ENCODE measurements at places on chromosomes 11 and 22. TPM values are rescaled to one million over a fixed set of nuclear protein-coding genes. Genes with fewer than 3 reads are reported as not detected.
A peak's percentile ranks its signal among the peaks of the same experiment; 100 is the strongest.

The IGSF9B gene
- 5.4 TPM for total RNA-seq

The OSBP gene
- 22.7 TPM for total RNA-seq

The APOBEC3F gene
- total RNA-seq = 0.45 TPM

The F2 gene
- 0.06 TPM for total RNA-seq

The H19 gene
- not detected for total RNA-seq

The ARHGEF12 gene
- total RNA-seq = 24.9 TPM

- no peak for DNase-seq
These were observed 87.2 kb upstream of the NAV2 start for GRCh38 chr11:19625438-19625837.

- DNase-seq = no peak
These were observed 23.3 kb upstream of the LRRC32 start for GRCh38 chr11:76693806-76694205.

GRCh38 chr22:36584666-36585065 lies 55.7 kb upstream of the EIF3D start:
- DNase-seq = no peak

DNA sequence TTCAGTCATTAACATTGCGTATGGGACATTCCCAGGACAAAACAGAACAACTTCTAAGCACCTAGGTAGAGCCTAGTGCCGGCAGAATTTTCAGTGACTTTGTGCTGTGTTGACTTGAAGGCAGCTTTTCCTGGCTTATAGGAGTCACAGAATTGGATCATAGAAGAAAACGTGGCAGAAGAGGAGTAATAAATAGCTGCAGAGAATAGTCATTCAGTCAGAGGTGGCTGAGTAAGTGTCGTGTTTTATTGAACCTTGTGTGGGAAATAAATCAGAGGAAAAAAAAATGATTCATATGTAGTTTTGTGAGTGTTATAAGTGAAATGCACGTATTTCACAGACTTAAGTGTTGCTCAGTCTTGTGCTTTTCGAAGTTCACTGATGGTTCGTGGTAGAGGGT lies 2.1 kb downstream of the BARX2 start:
- no peak for DNase-seq

GRCh38 chr11:120184371-120184945 lies 26.4 kb upstream of the OAF start:
- no peak for DNase-seq

DNA sequence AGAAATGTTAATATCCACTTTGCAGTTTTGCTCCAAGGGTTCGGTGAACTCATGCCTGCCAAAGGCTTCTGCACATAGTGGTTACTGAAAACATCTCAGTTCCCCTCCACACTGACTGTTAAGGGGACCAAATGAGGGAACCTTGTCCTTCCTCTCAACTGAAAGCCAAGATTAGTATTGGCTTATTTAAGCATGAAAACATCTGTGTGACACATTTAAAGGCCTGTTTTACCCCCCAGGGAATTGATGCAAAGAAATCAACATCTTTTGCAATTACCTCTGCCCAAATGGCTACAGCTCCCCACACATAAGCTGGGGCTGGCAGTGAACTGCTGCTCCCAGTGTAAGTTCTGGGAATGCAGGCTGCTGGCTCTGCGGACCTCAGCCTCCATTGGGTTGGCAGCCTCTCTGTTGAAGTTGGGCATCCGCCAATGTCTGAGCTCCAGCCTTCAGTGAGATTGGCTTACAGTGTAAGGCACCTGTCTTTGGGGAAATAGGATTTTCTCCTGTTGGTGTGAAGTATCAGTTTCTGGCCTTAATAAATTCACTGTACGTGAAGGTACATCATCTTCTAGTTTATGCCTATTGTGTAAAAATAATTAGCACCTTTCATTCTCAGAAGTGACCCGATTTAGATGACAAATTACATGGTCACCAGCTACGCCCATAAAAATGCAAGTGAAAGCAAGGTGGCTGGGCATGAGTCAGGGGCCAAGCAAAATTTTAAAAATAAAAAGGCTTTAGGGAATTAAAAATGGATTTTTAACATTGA lies 213.4 kb upstream of the SYN3 start:
- peak; percentile 13 for DNase-seq

DNA sequence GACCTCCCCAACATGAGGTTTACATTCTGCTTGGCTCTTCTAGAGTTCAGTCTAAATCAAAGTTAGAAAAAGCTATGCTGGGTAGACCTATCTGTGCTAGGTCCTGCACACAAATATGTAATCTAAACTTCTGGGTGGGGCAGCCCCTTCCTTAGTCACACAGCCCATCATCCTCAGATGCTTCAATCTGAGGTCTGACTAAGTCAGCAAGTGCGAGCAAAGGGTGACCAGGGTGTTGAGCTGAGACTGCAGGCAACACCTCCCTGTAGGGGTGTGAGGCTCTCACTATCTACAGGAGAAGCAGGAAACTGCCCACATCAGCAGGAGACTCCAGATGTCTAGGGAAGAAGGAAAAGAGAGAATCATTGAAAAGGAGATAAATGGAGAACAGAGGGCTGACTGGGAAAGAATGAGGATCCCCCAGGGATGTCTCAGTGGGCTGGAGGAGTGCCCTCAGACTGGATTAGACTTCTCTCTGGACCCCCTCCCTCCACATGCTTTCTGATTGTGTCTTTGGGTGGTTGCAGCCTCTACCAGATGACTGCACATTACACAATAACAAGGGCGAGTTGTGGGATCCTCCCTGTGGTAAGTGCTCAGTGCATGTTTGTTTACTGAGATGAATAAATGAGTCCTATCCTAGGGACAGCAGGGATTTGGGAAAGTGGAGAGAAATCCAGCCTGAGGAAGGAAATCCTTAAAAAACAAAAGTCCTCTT lies 266.2 kb upstream of the PLET1 start:
- DNase-seq = no peak

All from neural progenitor cell (in vitro differentiated cells).